PC-9 (cell line): ENCODE measurements at places on chromosomes 1 and 21. TPM values are rescaled to one million over a fixed set of nuclear protein-coding genes. Genes with fewer than 3 reads are reported as not detected.

GRCh38 chr1:172117800-172118199 lies 276.5 kb downstream of the DNM3 start:
- H3K36me3 ChIP-seq: no peaks in the 10 kb centered on the region
- H3K27ac ChIP-seq: no peak overlapping the region
- DNase-seq: no peak

BSND gene
- total RNA-seq: 0.09 TPM in 1 of 2 replicates, not detected in the other

GRCh38 chr1:97573553-97573952 lies 347.3 kb downstream of the DPYD start:
- H3K27me3 ChIP-seq: no peaks in the 10 kb centered on the region
- H3K27ac ChIP-seq: no peak overlapping the region
- no peaks in the 10 kb centered on the region for H3K36me3 ChIP-seq
- no peak for DNase-seq
- H3K4me1 ChIP-seq: no peaks in the 10 kb centered on the region

TNFRSF14 gene
- total RNA-seq: 9.9 and 13.8 TPM in 2 replicates

GRCh38 chr1:1170215-1171091 lies 3.2 kb upstream of the TTLL10 start:
- no peak overlapping the region for H3K27ac ChIP-seq
- H3K36me3 ChIP-seq: no peaks in the 10 kb centered on the region

OR2L5 gene
- total RNA-seq: not detected in 2 replicates

DNA sequence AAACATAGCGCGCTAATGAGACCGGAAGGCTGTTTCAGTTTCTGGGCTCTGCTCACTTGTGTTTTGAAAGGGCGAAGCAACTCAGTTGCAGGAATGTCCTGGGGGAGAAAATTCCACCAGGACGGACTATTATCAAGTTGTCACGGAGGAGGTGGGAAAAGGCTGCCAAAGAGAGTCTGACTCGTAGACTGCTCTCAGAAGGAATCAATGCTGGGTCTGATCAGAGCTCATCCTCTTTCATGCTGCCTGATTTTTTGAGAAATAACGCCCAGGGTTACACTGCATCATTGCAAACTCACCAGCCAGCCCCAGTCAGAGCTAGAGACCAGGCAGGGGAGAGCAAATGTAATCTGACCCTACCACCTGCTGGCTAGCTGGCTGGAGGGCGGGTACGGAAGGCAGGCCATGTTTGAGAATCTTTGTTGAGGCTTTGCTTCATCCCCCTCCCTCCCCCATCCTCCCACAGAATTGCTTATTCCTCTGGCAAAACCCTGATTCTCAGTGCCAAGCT lies 36.4 kb upstream of the BCL9 start:
- DNase-seq: peak; percentile 50
- H3K4me1 ChIP-seq: peaks cover 9% of the 10 kb centered on the region; the same call in 1 of the 2 replicates
- no peak overlapping the region for H3K27ac ChIP-seq
- H3K36me3 ChIP-seq: no peaks in the 10 kb centered on the region
- H3K27me3 ChIP-seq: no peaks in the 10 kb centered on the region

DNA sequence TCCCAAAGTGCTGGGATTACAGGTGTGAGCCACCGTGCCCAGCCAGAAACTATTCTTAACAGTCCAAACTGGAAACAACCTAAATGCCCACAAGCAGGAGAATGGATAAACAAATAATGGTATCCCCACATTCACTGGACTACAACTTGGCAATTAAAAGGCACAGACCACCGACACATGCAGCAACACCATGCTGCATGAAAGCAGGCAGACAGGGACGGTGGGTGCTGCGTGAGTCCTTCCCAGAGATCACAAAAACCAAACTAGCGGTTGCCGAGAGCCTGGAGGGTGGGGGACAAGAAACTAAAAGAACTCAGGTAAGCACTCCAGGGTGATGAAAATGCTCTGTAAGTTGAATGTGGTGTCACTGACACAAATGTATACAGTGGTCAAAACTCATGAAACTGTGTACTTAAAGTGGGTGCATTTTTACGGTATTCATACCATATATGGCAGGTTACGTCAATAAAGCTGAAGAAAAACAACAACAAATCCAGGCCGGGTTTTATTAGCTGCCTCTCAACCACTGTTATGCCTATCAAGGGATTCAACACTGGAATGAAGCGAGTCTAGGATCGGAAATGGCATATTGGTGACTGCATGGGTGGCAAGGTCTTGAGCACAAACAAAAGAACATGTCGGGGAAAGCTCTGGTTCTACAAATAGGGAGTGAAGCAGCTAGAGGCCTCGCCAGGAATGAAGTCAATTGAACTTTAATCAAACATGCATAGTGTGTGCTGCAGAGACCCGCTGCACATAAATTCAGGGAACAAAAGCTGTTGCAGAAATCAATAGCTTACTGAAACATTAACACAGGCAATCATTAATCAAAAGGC lies 52.4 kb downstream of the SLC45A1 start:
- H3K4me1 ChIP-seq: no peaks in the 10 kb centered on the region
- no peaks in the 10 kb centered on the region for H3K36me3 ChIP-seq
- no peaks in the 10 kb centered on the region for H3K27me3 ChIP-seq
- no peak for DNase-seq
- H3K4me3 ChIP-seq: no peak overlapping the region

OR6K2 gene
- not detected in 2 replicates for total RNA-seq

LORICRIN gene
- not detected in 2 replicates for total RNA-seq

S100B gene
- total RNA-seq: not detected in 2 replicates

CYP4A11 gene
- total RNA-seq: not detected in 2 replicates

GRCh38 chr1:219917851-219918466 lies 10.4 kb downstream of the SLC30A10 start:
- H3K27ac ChIP-seq: peak overlapping the region; percentile 2; the same call in 1 of the 2 replicates
- 0 out of 2 replicates have a peak, but pooled peaks cover 3% of the 10 kb centered on the region for H3K4me1 ChIP-seq
- H3K36me3 ChIP-seq: no peaks in the 10 kb centered on the region
- no peak overlapping the region for H3K4me3 ChIP-seq
- no peaks in the 10 kb centered on the region for H3K27me3 ChIP-seq
- peak; percentile 88 for DNase-seq

GRCh38 chr1:30704765-30705509 lies 18.4 kb downstream of the MATN1 start:
- H3K4me3 ChIP-seq: no peak overlapping the region
- no peak overlapping the region for H3K27ac ChIP-seq
- no peaks in the 10 kb centered on the region for H3K27me3 ChIP-seq
- H3K36me3 ChIP-seq: no peaks in the 10 kb centered on the region
